Jurkat, Clone E6-1 (cell line): ENCODE measurements at places on chromosomes 7 and 10.

GRCh38 chr7:82805527-82805960 lies 357.1 kb downstream of the PCLO start:
- no peak for DNase-seq

- no peak for DNase-seq
Measured at GRCh38 chr10:43315535-43316207, 48.8 kb upstream of the RASGEF1A start.

DNA sequence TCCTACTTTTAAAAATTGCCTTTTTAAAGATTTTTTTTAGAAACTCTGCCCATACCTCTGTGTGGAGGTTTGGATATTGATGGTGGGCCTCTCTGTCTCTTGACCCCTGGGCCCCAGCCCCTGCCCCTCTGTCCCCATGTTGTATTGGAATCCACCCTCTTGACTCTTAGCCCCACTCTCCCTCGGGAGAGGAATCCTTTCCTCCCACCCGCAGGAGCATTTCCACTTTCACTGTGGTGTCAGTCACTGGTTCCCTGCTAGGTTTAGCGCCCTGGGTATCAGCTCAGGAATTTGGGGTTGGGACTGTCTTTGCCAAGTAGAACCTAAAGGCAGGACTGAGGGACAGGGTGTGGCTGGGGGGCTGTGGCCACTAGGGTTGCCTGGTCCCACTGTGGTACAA lies 10.1 kb downstream of the PFKFB3 start:
- no peak for DNase-seq

DNA sequence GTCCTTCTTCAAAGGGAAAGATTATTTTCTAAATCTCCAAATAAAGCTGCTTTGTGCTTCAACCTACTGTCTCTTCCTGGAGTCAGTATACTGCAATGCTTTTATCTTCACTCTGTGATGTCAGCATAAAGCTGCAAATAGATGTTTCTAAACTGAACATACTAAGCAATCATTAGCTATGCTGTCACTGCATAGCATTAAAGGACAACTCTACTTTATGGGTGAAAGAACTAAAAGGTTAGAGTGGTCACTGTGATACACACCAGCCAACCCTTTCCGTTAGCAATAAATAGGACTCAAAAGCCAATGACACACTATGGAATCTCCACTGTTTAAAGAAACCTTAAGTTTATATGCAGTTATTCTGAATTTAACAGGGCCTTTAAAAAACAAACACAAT lies 1.8 kb downstream of the CCDC186 start:
- no peak for DNase-seq

GRCh38 chr7:87003872-87004798 lies 55.3 kb downstream of the ELAPOR2 start:
- DNase-seq, result no peak

DNA sequence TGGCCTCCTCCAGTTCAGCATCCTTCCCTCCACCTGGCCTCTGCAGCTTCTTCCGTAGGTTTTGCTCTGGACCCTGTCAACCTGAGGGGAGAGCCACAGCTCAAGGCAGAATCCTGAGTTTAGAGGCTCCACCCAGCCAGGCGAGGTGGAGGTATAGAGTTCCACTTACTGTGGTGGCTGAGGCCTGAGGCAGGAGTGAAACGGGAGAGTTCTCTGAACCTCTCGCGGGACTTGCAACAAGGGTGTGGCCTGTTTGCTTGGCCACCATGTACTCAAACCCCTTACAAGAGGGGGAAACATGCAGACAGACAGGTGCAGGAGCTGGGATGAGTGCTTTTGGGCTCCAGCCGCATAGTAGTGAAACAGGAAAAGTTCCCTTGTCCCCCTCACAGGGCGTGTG lies 154.0 kb upstream of the C7orf33 start:
- no peak for DNase-seq

- no peak for DNase-seq
Measured at GRCh38 chr7:130147710-130148325, 57.4 kb downstream of the TMEM209 start.

GRCh38 chr7:115476671-115477181 lies 553.8 kb downstream of the TFEC start:
- no peak for DNase-seq

- no peak for DNase-seq
Measured at GRCh38 chr10:103445366-103445765, 6.8 kb downstream of the CALHM2 start.

- no peak for DNase-seq
Measured at GRCh38 chr7:114988026-114988425, 66.1 kb downstream of the MDFIC start.

DNA sequence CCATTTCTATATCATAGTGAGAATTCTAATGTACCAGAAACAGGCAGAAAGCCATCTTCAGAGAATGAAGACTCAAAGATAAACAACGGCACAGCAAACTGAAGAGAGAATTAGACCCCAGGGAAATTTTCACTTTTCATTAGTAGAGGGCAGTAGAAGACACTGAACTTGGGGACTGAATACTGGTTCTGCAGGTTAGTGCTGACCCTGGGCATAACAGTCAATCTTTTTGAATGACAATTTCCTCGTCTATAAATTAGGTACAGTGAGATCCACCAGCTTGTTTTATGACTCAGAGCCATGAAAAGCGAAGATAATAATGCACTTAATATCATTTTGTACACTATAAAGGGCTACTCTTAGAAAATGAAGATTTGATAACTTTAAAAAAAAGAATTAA lies 13.7 kb downstream of the FKBP14 start:
- no peak for DNase-seq

DNA sequence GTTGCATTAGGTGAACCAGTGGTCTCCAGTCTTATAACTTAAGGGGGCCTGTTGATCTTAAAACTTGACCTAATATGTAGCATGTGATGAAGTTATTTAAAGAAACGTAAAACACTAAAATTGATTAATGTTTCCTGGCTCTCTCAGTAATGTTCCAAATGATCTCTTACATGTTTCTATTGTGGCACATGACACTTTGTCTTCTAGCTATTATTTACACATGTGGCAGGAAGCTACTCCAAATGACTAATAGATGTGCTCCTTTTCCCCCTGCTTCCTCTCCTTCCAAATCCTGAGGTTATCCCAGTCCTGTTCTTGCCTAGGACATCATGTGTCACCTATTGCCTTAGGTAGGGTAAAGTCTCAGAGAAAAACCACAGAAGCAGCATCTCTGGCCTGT lies 89.4 kb downstream of the FAS start:
- DNase-seq, result no peak
